ENCODE measurements at places on chromosomes 7 and 10. TPM values are rescaled to one million over a fixed set of nuclear protein-coding genes. Genes with fewer than 3 reads are reported as not detected.
A peak's percentile ranks its signal among the peaks of the same experiment; 100 is the strongest.

CDHR3 gene
- total RNA-seq: 1.7 TPM

EPHA1 gene
- 0.48 TPM for total RNA-seq

ITPRID1 gene
- total RNA-seq: 25.0 TPM

DDX50 gene
- total RNA-seq: 63.1 TPM

SHH gene
- 1.2 TPM for total RNA-seq

CAV2 gene
- 209 TPM for total RNA-seq

OR6B1 gene
- 4.3 TPM for total RNA-seq

HKDC1 gene
- total RNA-seq: not detected

DNA sequence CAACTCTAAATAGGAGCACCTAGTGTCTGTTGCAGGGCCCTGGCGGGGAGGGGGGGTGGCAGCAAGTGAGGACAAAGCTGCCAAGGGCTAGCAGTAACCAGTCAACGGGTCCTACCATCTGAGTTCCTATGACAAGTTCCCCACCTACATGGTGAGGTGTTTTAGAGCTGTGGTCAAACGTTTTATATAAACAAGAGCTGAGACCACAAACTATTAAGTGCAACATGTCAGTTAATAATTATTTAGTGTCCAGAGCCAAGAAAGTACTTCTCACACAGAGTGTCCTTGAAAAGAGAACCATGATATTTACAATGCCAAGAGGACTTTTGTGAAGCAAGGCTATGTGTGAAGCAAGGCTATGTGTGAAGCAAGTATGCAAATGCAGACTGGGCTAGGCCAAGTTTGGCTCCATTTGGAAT, 434.7 kb downstream of the TNS3 start:
- DNase-seq: no peak

- peak; percentile 63 for DNase-seq
Measured at GRCh38 chr10:98242823-98243222, 25.2 kb downstream of the LOXL4 start.

GRCh38 chr7:28187012-28187411, 6.4 kb upstream of the JAZF1 start:
- no peak for DNase-seq

DNA sequence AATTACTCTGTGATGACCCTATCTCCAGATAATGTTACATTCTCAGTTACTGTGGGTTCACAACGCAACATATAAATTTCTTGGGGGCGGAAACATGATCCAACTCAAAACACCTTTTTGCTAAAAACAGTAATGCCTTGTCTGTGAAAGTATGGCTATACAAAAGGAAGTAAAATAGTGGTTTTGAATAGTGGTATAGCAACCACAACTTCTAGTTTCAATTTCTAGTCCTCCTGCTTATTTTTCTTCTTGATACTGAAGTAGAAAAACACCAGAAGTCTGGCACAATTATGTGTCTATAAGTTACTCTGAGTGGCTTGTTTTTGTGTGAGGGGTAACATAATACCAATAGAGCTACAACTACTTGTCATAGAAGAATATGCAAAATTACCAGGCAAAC, 21.5 kb upstream of the ZNF800 start:
- DNase-seq: no peak

DNA sequence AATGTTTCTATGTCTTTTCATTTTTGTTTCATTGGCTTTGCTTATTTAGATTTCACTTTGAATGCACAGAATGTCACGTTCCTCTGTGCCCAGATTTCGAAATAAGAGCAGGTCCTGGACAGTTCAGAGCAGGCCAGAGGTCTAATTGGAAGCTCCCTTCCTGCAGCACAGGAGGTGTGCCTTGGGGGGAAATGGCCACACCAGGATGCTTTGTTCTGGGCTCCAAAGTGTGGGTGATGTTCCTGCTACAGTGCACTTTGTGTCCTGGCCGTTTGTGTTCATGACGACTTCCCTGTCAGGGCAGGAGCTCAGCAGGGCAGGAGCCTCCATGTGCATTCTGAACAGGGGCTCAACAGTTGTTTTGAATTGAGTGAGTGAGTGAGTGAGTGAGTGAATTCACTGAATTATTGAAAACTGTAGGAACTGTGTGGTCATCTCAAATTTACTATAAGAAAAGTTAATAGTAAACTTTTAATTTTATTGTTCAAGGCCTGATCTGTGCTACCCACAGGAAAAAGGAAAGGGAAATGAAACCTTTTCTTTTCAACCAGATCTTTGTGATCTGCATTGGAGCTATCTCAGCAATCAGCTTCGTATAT, 109.5 kb upstream of the GJD4 start:
- no peak for DNase-seq

- DNase-seq: peak; percentile 63
Measured at GRCh38 chr7:19491821-19492452, 216.9 kb downstream of the POLR1F start.

DNA sequence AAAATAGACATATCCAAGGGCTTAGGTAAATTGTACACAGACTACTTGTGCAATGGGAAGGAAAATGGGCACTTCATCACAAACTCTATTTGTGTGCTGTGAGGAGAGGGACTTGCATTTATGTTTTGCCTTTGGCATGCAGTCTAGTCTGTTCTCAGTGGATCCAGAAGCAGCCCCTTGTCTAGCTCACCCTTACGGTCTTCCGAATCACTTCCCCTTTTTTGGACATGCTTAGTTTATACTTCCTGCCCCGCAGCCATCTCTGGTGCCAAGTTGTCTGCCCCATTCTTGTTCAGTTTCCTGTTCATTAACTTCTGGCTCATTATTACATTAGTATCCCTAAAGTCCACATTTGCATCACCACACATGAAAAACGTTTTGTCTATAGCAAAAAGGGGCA, 161.6 kb downstream of the NRCAM start:
- DNase-seq: no peak

DNA sequence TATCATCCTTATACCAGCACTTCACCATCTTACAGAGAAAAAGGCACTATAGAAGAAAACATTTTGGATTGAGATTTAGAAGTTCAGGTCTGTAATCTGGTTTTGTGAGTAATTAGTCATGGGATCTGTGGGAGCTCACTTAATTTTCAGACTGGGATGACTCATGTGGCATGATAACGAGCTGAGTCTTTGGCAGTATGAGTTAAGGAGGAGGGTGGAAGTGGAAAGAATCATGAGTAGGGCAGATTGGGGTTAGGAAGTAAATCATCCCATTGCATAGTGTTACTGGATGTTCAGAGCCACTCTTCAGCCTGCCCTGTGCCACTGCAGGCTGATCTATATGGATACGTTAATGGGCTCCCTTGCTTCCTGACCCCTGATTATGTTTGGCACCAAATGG, 64.9 kb downstream of the ZNF92 start:
- no peak for DNase-seq

DNA sequence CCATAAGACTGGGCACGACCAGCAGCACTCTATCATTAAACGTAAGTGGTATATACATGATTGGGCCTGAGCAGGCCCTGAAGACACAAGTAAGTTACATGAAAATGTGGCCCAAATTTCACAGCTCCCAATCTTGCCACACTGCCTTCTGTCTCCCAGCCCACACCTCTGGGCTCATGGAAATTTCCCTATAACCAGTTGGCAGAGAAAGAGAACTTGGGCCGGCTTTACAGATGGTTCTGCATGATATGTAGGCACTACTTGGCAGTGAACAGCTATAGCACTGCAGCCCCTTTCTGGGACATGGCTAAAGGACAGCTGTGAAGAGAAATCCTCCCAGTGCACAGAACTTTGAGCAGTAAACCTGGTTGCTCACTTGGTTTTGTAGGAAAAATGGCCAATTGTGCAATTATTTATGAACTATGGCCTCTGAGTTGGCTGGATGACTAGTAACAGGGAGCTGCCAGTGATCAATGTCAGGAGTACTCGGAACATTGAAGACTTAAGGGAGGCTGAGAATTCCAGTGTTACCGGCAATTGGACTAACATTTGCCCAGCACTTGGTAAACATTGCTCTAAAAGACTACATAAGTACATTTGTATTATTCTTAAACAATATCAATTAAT, 1006.6 kb upstream of the LRRN3 start:
- DNase-seq: no peak

GRCh38 chr7:66283003-66283920, 78.1 kb downstream of the TPST1 start:
- no peak for DNase-seq

- peak; percentile 96 for DNase-seq
Measured at GRCh38 chr10:51960494-51960895, 261.1 kb upstream of the CSTF2T start.

- DNase-seq: no peak
Measured at GRCh38 chr10:131625041-131625440, 275.8 kb upstream of the PPP2R2D start.

DNA sequence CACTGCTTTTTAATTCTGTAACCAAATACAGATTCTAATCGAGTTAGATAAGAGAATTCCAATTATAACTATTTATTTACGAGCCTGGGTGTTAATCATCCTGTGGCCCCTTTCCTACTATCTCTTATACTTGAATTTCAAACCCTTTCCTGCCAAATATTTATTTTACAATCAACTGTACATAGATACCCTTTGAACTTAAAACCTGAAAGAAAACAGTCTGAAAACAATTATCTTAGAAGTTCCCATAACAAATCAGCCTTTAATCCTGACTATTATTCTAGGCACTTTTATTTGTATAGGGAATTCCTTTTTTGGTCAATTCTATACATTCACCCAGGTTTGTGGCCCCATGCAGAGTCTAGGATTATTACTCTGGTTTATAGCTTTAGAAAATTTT, 10.6 kb upstream of the GPR37 start:
- DNase-seq: no peak

DNA sequence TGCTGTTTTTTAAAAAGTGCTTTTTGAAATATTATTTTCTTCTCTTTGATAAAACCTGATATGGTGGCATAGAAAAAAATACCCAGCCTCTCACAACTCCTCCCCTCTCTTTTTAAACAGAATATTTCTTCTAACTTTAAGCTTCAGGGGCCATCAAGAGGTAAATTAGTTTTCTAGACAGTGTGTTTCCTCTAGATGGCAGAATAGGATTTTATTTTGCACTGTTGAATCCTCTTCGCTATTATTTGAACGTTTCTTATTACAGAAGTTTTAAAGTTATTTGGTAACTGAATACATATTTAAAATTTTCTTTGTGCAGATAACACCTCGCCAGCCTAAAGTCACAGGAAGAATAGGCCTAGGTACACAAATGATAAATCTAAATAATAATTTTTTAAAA, 30.3 kb downstream of the ARL5B start:
- DNase-seq: peak; percentile 60

All from umbilical cord (tissue), 2 donors.